Left renal cortex interstitium (tissue), 4 donors: ENCODE measurements at places on chromosomes 16 and 17.

DNA sequence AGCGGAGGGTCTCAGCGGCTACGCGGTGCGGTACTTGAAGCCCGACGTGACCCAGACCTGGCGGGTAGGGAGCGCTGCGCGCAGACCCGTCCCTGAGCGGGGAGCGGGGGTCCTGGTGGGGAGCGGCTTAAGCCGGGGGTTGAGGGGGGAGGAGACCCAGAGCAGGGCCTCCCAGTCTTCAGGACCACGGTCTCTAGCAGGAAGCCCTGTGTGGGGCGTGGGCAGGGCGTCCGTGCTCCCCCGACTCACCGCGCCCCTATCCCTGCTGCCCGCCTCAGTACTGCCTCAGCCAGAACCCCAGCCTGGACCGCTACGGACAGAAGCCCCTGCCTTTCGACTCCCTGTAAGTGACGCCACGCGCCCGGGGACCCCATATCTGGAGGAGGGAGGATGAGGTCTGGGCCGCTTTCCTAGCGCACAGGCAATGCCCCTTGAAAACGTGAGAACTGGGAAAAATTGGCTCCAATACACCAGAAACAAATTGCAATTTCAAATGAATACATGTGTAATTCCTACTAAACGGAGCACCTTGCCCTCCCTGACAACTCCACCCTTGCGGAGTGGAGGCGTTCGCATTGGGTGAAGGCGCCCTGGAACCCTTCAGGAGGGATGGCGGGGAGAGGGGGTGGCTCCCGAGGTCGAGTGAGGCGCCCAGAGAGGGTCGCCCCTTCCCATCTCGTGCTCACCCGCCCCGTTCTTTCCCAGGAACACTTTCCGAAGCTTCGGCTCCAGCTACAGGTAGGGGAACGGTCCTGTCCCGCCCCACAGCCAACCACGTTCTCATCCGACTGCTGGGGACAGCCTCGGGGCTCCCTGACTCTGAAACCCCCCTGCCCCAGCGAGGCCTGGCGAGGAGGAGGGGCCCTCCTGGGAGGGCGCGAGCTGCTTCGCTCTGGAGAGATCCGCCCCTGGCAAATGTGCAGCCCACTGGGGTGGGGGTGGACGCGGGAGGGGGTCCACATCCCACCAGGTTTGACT is 14.6 kb upstream of the CNGB1 start:
- DNase-seq = no peak

- no peak for DNase-seq
Measured at GRCh38 chr17:12648498-12648897, 17.2 kb upstream of the MYOCD start.

- no peak for DNase-seq
Measured at GRCh38 chr16:55478827-55479429, at the start of gene MMP2. Gene MMP2, plus strand, starts transcription at chr16:55479198. Its CDS starts 282 bp downstream, at chr16:55479480.

DNA sequence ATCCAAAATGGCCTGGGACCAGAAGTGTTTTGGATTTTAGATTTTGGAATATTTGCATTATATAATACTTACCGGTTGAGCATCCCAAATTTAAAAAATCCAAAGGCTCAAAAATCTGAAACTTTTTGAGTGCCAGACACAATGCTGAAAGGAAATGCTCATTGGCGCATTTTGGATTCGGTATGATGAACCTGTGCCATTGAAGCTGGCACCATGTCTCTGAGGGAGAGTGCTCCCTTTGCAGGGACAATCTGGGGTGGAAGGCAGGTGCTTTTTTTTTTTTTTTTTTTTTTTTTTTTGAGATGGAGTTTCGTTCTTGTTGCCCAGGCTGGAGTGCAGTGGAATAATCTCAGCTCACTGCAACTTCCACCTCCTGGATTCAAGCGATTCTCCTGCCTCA is 17.7 kb downstream of the SMTNL2 start:
- DNase-seq = no peak

GRCh38 chr16:73610605-73611156 is 562.8 kb upstream of the ZFHX3 start:
- no peak for DNase-seq

DNA sequence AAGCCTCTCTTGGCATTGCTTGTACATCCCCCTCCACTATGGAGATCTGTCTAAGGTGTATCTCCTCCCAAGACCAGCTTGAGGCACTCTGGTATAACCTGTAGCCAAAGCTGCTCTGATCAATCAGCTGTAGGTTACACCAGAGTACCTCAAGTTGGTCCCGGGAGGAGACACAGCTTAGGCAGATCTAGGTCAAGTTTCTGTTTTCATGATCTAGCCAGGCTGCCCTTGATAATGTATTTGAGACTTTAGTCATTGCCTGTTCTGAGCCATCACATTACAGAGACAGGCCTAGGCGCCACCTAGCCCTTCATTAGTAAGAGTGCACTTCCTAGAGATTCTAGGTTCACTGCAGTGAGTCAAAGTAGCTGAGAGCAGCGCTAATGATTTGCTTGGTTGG is 31.4 kb downstream of the ASGR1 start:
- no peak for DNase-seq

DNA sequence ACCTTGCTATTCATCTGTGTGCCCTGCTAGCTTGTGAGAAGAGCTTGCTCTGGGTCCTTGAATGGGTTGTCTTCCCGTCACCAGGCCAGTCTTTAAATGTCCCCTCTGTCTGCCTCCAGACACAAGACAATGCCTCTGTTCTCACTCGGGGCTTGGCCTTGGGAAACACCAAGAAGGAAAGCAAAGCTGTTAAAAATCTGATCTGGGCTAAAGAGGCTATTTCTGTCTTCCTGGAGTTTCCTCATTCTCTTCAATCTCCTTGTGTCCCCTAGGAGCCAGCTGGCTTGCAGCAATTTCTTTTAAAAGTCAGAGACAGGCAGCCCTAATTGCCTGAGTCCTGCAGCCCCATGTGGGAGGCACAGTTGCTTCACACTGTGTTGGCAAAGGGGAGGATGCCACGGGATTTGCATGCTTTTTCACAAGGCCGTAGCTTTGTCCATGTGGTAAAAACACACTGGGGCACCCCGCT is 2.5 kb downstream of the DNAI2 start:
- DNase-seq = no peak

- no peak for DNase-seq
Measured at GRCh38 chr17:78325076-78325687, 34.7 kb downstream of the SOCS3 start.

GRCh38 chr16:48284772-48285409 is 37.6 kb upstream of the ABCC11 start:
- no peak for DNase-seq

- no peak for DNase-seq
Measured at GRCh38 chr17:65604070-65604469, 42.6 kb upstream of the AXIN2 start.

DNA sequence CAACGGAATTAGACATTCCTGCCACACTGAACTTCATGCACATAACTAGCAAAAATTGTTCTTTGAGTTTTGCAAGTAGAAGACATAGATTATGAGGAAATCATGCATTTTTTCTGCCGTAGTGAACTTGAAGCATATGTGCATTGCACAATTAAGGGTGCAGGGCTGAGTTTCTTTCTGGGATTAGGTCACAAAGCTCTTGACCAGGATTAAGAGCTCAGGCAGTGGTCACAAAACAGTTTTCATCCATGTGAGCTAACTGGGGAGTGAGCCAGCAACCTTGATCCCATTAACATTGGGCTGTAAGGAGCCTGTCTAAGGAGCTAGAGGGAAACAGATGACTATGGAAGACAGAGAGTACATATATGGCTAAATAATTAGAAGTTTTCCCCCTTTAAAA is 143.7 kb downstream of the PMP22 start:
- no peak for DNase-seq

GRCh38 chr17:42472709-42473521 is 14.2 kb downstream of the ATP6V0A1 start:
- DNase-seq = no peak

DNA sequence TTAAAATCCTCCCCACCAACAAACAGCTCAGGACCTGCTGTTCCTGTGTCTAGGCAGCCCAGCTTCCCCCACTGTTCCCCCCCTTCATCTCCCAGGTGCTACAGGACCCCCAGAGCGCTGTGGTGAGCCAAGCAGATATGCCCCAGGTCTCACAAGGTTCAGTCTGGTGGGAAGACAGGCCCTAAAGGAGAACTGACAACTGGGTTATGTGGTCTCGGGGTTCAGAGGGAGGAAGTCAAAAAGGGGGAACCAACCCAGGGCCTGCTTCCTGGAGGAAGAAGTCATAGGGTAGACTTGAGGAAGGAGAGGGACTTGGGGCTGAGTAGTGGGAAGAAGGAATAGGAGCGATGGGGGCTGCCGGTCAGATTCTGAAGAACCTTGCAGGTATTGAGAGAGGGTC is 2.6 kb downstream of the RIPOR1 start:
- DNase-seq = no peak

DNA sequence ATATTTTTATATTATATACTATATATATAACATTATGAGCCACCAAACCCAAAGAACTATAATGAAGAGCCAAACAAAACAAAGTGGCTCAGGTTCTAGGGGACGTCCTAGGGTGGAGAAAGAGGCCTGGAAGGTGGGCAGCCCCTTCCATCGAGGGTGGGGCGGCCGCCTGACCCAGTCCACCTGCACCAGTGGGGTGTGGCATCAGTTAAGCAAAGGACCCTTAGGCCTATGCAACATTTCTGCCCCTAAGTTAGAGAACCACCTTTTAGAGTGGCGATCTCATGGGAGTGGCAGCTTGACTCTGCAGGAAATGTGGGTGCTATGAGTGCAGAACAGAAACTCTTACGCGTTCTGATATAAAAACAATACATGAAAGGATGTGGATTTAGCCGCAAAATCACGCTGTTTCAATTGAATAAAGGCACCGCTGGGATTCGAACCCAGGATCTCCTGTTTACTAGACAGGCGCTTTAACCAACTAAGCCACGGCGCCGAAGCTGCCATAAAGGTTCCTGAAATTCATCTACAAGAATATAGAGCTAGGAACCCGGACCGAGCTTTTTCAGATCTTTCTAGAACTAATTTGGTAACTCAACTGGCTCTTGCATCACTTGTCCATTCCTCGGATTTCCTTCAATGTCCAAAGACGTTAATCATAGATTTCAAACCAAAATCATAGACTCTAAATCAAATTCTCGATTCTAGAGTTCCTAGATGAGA is 15.6 kb upstream of the AURKB start:
- DNase-seq = no peak

GRCh38 chr16:84739349-84740124 is 39.7 kb downstream of the USP10 start:
- DNase-seq = no peak

DNA sequence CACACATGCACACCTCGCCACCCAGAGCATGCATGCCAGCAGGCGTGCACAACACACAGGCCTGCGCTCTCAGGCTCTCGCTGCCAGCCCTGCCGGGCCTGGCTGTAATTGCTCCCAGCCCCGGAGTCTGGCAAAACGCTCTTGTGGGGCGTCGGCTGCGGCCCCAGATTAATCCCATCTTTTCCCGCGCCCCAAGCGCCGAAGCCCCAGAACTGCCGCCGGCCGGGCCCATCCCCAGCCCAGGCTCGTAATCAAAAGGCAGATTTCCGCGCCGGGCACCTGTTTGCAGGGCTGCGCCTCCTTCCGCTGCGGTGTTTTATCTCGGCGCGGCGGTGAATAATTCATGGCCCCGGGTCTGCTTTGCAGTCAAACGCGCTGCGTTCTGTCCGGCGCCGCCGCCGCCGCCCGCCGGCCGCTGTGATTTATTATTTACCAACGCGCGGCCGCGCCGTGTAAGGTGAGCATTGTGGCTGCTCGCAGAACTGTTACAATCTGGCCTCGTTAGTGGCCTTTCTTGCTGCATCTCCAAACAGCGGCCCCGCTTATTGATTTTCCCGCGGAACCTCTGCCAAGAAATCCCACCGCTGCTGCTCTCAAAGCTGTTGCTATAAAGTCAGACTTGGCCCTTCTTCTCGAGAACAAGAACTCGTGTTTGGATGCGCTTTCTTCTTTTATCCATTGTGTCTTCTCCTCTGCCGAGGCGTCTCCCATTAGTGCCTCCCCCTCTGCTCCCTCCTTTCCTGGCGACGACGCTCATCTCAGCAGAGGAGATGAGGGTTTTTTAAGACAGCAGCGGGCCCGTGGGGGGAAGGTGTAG is 126.1 kb downstream of the IRX5 start:
- DNase-seq = peak; percentile 34
